ENCODE measurements at places on chromosomes 11 and 22.
A peak's percentile ranks its signal among the peaks of the same experiment; 100 is the strongest.

GRCh38 chr22:41682033-41682807 lies 6.4 kb downstream of the SNU13 start:
- DNase-seq: peak; percentile 83

DNA sequence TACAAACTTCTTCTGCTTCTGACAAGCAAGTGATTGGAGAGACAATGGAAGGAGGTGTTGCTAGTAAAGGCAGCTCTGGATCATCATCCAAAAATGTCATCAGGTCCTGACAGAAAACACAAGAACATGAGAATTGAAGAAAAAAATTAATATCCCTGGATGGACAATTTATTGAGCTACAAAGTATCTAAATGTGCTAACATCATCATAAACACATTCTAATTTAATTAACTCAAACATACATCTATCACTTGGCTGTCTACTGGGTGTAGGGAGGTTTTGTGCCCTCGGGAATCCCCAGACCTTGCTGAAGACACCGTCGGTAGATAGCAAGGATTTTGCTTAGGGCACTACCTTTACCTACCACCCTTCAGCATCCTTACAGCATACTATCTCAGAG lies 72.6 kb downstream of the ENTHD1 start:
- no peak for DNase-seq

DNA sequence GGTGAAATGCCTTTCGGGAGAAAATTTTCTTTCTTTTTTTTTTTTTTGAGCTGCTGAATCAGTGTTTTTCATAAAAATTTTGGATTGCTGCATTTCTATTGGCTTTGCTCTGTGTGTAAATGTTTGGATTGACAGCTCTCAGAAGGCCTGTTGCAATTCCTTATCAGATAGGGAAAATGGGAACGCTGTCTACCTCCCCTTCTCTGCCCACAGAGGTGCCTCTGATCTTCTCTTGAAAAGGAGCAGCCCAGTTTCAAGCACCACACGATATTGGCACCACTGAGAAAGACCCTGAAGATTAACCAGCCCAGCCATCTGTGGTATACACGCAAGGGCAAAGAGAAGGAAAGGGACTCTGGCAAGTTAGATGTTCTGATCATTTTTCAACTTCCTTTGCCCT lies 1272.2 kb downstream of the LRRC4C start:
- DNase-seq: no peak

GRCh38 chr11:109644152-109644551 lies 222.2 kb downstream of the C11orf87 start:
- peak; percentile 21 for DNase-seq

GRCh38 chr11:44592125-44592940 lies 26.9 kb downstream of the CD82 start:
- peak; percentile 9 for DNase-seq

DNA sequence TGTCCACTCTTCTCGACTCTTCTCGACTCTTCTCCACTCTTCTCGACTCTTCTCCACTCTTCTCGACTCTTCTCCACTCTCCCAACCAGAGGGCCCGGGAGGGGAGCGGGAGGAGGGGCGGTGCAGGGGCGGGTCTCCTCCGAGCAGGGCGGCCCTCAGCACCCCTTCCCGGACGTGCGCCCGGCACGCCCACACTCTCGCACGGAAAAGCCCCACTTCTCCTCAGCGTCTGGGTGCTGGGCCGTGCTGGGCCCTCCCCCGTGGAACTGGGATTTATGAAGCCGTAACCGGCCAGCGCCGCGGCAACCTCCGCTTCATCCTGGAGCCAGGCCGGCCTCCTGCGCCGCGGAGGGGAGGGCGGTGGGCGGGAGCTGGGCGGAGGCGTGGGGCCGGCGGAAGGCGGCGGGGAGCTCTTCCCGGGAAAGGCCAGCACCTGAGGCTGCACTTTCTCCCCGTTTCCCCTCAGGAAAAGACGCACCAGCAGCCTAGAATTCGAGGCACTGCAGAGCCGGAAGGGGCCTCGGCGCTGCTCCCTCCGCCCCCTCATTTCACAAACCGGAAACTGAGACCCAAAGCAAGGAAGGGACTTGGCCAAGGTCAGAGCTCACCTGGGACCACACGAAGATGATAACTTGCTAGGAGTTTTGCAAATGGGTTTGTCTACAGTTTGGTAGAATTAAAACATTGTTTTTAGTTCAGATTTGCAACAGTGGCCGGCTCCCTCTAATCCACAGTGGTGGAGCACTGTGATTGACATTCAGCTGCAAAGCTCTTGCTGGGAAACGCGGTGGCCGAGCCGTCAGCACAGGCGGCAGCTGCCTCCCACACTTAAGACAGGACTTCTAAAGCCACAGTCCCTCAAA lies 31.6 kb upstream of the JAM3 start:
- DNase-seq: peak; percentile 68

DNA sequence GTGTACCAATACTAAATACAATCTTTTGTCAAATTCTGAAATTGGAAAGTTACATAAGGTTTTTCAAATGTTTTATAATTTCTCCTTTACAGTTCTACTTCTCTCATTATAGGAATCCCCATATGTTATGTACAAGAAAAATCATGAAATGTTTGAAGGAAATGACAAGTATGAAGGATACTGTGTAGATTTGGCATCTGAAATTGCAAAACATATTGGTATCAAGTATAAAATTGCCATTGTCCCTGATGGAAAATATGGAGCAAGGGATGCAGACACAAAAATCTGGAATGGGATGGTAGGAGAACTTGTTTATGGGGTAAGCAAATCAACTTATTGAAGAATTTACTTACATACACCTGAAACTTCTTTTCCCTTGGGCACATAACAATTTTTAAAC lies 103.4 kb downstream of the MSANTD4 start:
- DNase-seq: no peak

DNA sequence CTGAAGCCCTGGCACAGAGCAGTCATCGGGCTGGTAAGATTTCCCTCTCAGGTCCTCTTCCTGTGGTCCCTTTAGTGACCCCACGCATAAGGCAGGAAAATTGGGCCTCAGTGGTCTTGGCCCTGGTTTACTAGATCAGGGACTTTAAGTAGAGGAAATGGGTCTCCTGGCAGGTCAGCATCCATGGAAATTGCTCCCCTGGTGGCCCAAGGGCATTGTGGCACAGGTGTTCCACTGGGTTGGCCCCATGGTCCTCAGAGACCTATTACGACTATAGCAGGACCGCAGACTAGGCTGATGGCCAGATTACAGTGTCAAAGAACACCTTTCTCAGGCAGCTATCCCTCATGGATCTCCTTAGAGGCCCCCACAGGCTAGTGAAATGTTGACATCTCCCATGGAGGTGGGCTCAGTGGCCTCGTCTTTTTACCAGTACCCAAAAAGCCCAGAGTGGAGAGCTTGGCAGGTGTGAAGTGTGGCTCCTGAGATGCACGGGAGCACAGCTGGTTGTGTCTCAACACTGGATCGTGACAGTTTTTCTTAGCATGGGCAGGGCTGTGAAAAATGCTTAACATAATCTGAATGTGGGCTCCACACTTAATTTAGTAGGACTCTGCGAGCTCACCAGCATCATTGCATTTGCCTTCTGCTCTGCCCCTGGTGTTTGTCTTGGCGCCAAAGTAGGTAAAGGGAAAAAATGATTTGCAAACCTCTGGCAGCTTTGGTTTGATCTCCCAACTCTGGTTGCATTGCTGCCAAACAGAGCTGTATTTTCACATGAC lies 74.2 kb downstream of the ZBTB16 start:
- DNase-seq: no peak

DNA sequence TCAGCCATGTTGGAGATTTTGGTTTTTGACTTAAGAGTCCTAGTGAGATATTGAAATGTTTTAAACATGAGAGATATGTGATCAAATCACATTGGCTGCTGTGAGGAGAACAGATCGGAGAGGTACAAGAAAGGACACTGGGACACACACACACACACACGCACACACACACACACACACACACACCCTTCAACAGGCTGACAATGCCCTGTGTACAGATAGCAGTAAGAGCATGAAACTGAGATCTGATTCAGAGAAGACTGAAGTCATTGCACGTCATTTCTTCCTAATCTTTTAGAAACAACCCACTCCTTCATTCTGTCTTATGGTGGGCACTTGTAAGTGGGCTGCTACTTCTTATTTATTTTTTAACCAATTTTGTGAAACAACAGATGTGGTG lies 200.5 kb upstream of the E2F8 start:
- DNase-seq: no peak

GRCh38 chr11:97296301-97296700 lies 906.5 kb downstream of the JRKL start:
- DNase-seq: no peak

- DNase-seq: no peak
Observed at GRCh38 chr11:17403980-17404759, 15.7 kb upstream of the KCNJ11 start.

GRCh38 chr11:59259867-59260475 lies 47.2 kb upstream of the MPEG1 start:
- no peak for DNase-seq

GRCh38 chr11:44566952-44567875 lies 1.8 kb downstream of the CD82 start:
- no peak for DNase-seq

DNA sequence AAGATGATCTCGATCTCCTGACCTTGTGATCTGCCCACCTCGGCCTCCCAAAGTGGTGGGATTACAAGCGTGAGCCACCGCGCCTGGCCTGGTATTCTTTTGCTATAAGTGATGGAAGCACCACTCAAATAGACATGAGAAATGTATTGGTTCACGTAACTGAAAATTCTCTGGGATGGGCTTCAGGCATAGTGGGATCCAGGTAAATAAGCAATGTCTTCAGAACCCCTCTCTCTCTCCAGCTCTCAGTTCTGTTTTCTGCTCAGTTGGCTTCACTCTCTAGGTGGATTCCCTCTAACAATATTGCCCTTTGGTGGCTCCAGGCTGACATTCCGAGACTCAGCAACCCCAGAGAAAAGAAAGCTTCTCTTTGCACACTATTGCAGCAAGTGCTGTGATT lies 889 bp upstream of the LHFPL7 start:
- no peak for DNase-seq

DNA sequence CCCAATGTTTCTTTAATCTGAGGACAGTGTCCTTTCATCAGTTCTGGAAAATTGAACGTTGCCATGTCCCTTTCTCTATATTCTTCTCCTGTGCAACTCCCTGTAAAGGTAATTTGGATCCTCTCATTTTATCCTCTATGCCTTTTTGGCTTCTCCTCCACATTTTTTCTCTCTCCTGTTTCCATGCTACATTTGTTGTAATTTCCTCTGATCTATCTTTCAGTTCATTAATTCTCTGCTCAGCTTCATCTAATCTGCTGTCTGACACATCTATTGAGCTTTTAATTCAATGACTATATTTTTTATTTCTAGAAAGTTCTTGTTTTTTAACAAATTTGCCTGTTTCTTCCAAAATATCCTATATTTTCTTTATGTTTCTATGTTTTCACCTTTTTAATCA lies 59.3 kb downstream of the RPUSD4 start:
- no peak for DNase-seq

- peak; percentile 55 for DNase-seq
Observed at GRCh38 chr11:11701070-11701469, 79.3 kb upstream of the GALNT18 start.

- no peak for DNase-seq
Observed at GRCh38 chr11:93783765-93784144, 327 bp upstream of the MED17 start.

DNA sequence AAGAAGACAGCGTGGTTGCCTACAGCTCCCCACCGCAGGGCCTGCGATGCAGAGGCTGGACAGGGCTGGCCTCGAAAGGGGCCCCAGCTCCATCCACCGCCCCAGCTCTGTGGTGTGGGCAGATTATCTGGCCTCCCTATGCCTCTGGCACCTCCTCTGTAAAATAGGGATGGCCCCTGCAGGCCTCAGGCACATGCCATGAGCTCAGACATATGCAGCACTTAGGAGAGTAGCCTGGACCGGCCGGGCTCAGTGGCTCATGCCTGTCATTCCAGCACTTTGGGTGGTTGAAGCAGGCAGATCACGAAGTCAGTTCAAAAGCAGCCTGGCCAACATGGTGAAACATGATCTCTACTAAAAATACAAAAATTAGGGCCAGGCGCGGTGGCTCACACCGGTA lies 7.4 kb downstream of the APOBEC3D start:
- no peak for DNase-seq

GRCh38 chr11:15171956-15172355 lies 57.2 kb downstream of the INSC start:
- DNase-seq: no peak

GRCh38 chr22:39738746-39739145 lies 154.8 kb downstream of the ENTHD1 start:
- peak; percentile 75 for DNase-seq
